Activated T-cell treated with anti-CD3 and anti-CD28 coated beads, Interleukin-2, amount 50 U/mL, for 72 hours (primary cell): ENCODE measurements at places on chromosomes 5 and 9. TPM values are rescaled to one million over a fixed set of nuclear protein-coding genes. Genes with fewer than 3 reads are reported as not detected.

The CCDC192 gene
- 0.25 TPM for total RNA-seq

DNA sequence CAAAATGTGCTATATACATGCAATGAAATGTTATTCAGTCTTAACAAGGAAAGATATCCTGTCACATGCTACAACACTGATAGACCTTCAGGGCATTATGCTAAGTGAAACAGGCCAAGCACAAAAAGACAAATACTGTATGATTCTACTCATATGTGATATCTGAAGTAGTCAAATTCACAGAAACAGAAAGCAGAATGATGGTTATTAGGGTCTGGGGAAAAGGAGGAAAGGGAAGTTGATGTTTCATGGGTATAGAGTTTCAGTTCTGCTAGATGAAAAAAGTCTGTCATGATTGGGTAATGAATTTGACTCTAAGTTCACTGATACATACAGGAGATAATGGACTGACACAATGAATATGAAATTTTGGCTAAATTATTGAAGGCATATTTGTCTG lies 11.2 kb upstream of the RIC1 start:
- DNase-seq = no peak

The ZNF454 gene
- 0.21 TPM for total RNA-seq

GRCh38 chr9:70816316-70816715 lies 305.1 kb downstream of the TRPM3 start:
- no peak for DNase-seq

- DNase-seq = no peak
Observed at GRCh38 chr5:165143741-165144140, 1638.3 kb downstream of the MAT2B start.

GRCh38 chr9:37963936-37964739 lies 60.2 kb upstream of the SLC25A51 start:
- no peak for DNase-seq

DNA sequence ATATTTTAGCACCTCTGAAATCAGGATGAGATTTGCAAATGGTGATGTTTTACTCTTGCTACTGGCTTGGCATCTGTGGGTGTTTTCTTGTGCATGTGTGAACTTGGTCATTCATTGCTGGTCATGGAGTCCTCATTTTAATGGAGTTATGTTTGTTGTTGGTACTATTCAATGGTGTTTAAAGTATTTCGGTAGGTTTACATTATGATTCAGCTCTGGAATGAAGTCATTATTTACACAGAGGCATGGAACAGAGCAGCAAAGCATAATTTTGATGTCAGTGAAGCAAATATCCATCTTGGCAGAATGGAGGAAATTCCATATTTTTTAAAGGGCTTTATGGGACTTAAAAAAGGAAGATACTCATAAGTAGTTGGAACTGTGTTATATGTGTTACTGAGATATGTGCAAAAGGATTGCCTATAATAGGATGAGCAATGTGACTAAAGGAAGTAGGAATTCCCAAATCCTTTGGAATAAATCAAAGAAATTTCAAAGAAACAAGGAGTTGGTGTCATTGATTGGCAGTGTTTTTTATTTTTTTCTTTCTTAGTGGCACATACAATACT lies 147.4 kb downstream of the ACTBL2 start:
- DNase-seq = no peak

DNA sequence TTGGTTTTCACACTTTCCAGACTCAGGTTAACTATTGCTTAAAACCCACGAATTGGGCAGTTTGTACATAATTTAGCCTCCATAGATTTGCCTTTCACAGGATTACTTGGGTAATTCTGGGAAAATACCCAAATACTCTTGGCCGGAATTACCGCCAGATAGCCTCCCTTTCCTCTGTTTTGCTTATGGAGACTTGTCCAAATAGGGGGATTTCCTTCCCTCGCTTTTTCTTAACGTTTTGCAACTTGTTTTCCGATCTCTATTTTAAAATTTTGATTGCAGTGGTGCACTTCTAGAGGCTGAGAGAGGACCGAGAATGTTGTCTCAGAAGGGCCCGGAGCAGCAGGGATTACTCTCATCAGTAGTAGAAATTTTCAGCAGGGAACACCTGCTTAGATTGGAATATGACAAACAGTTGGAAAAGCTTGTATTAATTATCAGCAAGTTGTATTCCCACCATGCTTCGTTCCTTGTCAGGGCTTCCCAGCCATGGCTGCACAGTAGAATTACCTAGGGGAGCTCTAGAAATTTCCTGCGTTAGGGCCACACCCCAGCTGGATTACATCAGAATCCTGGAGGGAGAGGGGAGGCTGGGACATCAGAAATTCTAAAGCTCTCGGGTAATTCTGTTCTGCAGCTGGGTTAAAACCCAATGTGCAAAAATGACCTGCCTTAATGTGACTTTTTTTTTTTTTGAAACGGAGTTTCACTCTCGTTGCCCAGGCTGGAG lies 329.1 kb downstream of the SH3GL2 start:
- DNase-seq = no peak

The CNTLN gene
- total RNA-seq = 0.67 TPM

The SPATA31A3 gene
- total RNA-seq = not detected

DNA sequence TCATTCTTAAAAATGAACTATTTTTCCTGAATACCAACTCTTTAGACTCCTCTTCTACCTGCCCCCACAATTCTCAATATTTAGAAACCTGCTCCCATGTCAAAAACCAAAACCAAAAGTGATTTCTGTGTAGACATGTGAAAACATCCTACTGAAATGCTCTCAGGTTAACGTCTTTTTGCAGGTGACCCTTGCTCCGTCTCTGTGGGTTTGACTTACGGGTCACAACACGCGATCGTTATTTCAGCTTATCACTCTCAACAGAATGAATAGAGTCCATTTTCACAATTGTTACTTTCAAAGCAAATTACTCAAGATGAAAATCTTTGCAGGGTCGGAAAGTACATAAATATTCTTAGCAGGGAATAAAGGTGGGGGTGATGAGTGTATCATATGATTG lies 456.3 kb upstream of the SGCD start:
- no peak for DNase-seq

- DNase-seq = no peak
Observed at GRCh38 chr9:121500165-121500478, 478 bp upstream of the GGTA1 start.

GRCh38 chr5:1108865-1109174 lies 3.0 kb downstream of the SLC12A7 start:
- DNase-seq = no peak

The DEPDC1B gene
- 34.5 TPM for total RNA-seq

DNA sequence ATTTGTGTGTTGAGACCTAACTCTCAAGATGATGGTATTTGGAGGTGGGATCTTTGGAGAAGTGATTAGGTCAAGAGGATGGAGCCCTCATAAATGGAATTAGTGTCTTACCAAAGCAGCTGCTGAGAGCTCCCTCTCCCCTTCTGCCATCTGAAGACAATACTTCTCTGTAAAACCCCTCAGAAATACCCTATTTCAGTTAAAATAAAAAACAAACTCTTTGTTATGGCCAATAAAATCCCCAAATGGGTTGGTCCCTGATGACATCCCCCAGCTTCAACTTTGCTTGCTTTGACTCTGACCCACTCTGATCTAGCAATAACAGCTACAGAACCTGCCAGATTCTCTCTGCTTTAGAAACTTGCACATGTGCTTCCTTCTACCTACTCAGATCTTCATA lies 100.9 kb downstream of the SNCAIP start:
- DNase-seq = no peak

The CLIC3 gene
- 0.65 TPM for total RNA-seq

- no peak for DNase-seq
Observed at GRCh38 chr9:97770808-97771372, 73.8 kb upstream of the XPA start.

DNA sequence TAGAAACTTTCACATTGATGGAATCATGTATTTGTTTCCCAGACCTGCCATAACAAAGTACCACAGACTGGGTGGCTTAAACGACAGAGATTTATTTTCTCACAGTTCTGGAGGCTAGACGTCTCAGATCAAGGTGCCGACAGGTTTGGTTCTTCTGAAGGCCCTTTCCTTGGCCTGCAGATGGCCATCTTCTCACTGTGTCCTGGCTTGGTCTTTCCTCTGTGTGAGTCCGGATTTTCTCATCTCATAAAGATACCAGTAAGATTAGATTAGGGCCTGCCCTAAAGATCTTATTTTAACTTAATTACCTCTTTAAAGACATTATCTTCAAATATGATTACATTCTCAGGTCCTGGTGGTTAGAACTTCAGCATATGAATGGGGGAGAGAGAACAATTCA lies 5.8 kb downstream of the USP20 start:
- no peak for DNase-seq

DNA sequence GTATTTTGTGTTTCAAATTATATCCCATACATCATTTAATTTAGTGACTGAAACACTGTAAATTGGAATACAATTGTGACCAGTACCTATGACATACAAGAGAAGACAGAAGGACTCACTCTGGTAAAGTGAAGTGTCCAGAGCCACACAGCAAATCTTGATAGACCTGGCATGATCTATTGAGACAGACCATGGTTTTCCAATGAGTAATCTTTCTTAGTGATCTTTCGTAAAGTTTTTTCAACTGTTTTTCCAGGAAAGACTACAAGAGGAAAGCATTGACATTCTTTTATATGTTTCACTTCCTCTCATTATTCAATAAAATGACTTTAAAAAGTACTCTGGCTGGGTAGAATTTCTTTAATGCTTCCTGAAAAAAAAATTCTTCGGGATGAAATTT lies 43.3 kb upstream of the ALDH1A1 start:
- no peak for DNase-seq

DNA sequence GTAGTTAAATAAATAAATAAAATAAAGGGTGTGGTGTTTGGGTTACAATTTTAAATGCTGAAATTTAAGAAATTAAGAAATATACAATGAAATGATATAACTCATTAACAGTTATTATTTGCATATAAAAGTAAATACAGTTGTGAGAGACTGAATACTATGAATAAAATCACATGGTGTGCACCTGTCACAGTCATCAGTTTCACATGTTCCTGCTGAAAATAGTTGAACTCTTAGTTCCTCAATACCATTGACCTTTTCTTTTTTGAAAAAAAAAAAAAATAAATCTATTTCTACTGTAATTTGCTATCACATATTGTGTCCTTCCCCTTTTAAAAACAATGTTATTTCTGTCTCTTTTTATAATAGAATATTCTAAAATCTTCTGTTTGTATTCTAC lies 130.9 kb upstream of the CHD1 start:
- no peak for DNase-seq

The C5orf58 gene
- total RNA-seq = not detected

The PKD2L2 gene
- not detected for total RNA-seq

DNA sequence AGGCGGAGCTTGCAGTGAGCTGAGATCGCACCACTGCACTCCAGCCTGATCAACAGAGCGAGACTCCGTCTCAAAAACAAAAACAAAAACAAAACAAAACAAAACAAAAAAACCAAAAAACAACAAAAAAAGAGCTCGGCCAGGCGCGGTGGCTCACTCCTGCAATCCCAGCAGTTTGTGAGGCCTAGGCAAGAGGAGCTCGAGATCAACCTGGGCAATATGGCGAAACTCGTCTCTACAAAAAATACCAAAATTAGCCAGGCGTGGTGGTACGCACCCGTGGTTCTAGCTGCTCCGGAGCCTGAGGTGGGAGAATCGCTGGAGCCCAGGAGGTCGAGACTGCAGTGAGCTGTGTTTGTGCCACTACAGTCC lies 20.2 kb downstream of the TRIM7 start:
- no peak for DNase-seq

- DNase-seq = no peak
Observed at GRCh38 chr5:9774472-9775079, 144.4 kb upstream of the TAS2R1 start.

The TMEM171 gene
- not detected for total RNA-seq

The IFNB1 gene
- total RNA-seq = 0.58 TPM

DNA sequence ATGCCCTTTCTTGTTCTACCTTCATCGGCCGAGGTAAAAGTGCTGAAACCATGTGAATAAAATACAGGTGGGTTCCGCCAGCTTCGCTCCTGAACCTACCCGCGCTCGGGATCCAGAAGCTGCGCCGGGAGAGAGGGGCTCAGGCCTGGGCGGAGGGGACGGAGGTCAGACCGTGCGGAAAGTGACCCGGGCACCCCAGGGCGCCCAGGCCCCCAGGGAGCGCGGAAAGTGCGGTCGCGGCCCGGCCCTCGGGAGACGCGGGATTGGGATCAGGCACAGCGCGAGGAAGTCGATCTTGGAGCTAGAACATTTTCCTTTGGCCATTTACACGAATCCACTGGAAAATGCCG lies 329 bp downstream of the SYK start:
- no peak for DNase-seq

GRCh38 chr9:129109952-129110739 lies 447 bp downstream of the CRAT start:
- no peak for DNase-seq

The IRGM gene
- total RNA-seq = 4.1 TPM

- no peak for DNase-seq
Observed at GRCh38 chr9:35519692-35520363, 29.9 kb downstream of the RUSC2 start.

- no peak for DNase-seq
Observed at GRCh38 chr5:107930092-107930491, 259.4 kb upstream of the EFNA5 start.

DNA sequence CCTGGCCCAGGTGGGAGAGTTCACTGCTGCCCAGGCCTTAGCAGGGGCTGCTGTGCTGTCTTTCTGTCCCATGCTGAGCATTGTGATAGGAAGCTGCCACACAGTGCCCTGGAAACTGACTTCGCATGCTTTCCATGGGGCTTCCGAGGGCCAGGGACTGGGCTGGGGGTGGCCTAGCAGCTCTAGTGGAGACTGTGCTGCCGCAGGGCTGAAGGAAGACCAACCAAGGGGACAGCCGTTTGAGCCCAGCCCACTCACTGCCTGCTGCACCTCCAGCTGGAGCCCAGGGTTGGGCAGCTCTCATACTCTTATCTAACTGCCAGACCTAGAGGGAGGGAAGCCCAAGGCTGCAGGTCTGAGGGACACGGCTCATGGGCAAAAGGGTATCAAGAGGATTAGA lies 79.2 kb downstream of the RGS3 start:
- DNase-seq = no peak

DNA sequence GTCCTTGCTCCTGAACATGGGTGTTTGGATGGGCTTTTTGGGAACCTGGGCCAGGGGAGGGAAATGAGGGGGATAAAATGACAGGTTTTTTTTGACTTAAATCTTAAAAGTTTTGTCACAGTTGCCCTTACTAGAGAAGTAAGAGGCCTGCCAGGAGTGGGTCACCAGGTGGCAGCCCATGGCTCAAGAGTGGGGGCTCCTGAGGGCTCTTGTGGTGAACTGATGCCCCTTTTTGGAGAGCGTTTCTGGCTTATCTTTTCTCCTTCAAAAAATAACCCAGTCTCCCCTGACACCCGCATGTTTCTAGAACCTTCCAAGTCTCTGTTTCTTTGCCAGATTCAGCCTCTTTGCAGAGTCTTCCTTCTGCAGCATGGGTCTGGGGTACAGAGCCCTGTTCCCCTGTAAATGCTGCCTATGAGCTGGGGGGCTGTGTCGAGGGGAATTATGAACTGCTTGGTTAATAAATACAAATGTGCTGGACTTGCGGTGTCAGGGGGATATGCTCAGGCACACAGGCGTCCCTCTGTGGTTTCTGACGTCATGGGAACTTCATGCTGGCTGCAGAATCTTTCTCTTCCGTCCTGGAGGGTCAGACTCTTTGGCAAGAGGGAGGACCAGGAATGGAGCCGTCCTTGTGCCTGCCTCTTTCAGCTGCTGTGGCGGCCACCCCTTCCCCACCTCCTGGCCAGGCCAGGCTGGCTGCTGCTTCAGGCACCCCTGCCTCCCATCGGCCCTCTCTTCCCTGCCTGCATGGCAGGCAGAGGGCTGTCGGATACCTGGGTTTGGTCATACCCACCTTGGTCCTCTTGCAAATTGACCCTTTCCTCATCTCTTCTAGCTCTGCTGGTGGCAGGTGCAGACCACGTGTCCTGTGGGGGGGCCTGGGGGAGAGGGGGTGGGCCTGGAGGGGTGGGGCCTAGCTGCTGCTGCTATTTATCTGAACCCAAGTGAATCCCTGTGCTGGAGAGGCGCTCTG lies 30.1 kb downstream of the PTPA start:
- peak; percentile 12 for DNase-seq
